IPS DF 6.9 (cell line): ENCODE measurements at places on chromosomes 4 and X.
A peak's percentile ranks its signal among the peaks of the same experiment; 100 is the strongest.

GRCh38 chrX:9153300-9153699, 119.4 kb upstream of the FAM9B start:
- DNase-seq = no peak
- no peak overlapping the region for H3K4me3 ChIP-seq
- no peaks in the 10 kb centered on the region for H3K4me1 ChIP-seq
- no peaks in the 10 kb centered on the region for H3K27me3 ChIP-seq
- H3K36me3 ChIP-seq = no peaks in the 10 kb centered on the region

DNA sequence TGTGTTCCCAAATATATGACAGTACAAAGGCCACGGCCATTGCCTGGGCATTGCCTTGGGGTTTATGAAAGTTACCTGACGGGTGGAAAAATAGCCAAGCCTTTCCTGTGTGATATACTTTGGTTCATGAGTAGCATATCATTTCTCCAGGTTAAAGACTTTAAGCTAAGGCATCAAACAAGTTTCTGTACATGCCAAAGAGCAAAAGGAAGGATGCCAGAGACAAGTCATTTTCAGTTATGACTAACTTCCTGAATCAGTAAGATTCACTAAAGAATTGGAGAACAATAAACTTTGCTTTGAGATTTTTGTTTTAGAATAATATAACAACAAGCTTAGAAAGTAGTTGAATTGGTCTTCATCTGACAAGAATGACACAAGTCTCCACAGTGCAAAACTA, 9.7 kb upstream of the GUF1 start:
- H3K27ac ChIP-seq = no peak overlapping the region
- H3K4me1 ChIP-seq = no peaks in the 10 kb centered on the region
- no peaks in the 10 kb centered on the region for H3K27me3 ChIP-seq
- no peaks in the 10 kb centered on the region for H3K36me3 ChIP-seq
- no peak overlapping the region for H3K4me3 ChIP-seq
- no peak for DNase-seq

DNA sequence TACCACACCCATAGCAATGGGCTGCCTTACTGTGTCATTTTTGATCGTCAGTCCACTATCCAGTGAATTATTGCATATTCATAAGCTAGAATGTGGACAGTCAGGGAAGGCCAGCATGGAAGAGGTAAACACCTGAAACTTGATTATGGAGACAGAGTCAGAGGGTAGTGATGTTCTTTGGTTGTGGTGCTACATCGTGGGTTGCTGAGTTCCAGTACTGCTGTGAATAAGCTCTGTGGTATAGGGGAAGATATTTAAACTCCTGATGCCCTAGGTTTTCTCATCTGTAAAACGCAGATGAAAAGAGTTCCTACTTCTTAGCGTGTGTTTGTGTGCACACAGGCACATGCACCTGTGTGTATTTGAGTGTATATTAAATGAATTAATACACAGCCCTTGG, 69.9 kb downstream of the CPE start:
- no peak overlapping the region for H3K27ac ChIP-seq
- H3K4me1 ChIP-seq = no peaks in the 10 kb centered on the region
- no peaks in the 10 kb centered on the region for H3K36me3 ChIP-seq
- no peak overlapping the region for H3K4me3 ChIP-seq
- H3K27me3 ChIP-seq = no peaks in the 10 kb centered on the region

DNA sequence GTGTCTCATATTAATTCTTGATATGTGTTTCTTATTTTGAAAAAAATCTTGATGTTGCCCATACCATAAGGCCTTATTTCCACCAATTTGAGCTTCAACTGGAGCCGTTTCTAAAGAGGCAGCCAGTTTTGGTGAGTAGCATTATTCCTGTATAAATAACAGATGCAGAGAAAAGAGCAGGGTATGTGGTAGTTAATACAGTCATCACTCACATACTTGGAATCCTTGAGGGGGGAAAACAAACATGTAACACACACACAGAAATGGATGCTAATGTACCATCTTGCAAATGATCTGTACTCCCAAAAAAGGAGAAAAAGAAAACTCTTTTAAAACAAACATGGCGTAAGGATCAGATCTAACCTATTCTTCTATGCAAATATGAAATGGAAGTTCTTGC, 389.7 kb downstream of the GPM6A start:
- no peak overlapping the region for H3K27ac ChIP-seq
- DNase-seq = no peak
- H3K27me3 ChIP-seq = no peaks in the 10 kb centered on the region

DNA sequence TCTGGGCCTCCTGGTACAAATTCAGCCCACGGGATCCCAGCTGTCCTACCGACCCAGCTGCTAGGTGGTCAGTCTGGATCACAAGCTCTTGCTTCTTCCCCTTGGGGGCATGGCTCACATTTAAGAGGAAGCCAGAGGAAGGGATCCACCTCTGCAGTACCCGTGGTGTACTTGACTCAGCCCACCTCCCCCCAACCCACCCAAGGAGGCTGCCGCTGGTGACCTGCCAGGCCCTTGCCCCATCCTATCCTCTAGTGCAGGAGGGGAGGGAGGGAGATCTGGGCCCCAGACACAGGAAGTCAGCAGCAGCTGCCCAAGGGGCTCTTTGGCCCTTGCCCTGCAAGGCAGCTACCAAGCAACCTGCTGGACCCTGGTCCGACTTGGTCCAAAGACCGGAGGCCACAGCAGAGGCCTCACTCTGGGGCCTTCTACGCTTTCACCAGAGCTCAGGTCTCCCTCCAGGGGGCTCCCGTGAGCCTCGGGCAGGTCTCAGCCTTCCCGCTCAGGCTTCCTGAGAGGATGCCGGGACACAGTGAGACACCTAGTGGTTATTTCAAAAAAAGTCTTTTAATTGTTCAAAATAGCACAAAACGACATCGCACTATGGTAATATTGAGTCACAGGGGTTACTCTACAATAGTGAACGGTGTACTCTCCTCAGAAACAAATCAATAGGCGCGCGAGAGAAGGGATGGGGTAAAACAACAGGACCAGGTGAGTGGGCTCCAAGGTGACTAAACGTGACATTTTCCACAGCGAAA, 2.7 kb upstream of the RENBP start:
- peaks cover 6% of the 10 kb centered on the region; the same call in 1 of the 2 replicates for H3K4me1 ChIP-seq
- H3K36me3 ChIP-seq = peaks cover 24% of the 10 kb centered on the region
- no peak for DNase-seq
- no peak overlapping the region for H3K27ac ChIP-seq

GRCh38 chr4:148958317-148958716, 516.1 kb upstream of the NR3C2 start:
- H3K36me3 ChIP-seq = no peaks in the 10 kb centered on the region
- H3K4me3 ChIP-seq = no peak overlapping the region
- H3K27me3 ChIP-seq = no peaks in the 10 kb centered on the region
- H3K27ac ChIP-seq = no peak overlapping the region

DNA sequence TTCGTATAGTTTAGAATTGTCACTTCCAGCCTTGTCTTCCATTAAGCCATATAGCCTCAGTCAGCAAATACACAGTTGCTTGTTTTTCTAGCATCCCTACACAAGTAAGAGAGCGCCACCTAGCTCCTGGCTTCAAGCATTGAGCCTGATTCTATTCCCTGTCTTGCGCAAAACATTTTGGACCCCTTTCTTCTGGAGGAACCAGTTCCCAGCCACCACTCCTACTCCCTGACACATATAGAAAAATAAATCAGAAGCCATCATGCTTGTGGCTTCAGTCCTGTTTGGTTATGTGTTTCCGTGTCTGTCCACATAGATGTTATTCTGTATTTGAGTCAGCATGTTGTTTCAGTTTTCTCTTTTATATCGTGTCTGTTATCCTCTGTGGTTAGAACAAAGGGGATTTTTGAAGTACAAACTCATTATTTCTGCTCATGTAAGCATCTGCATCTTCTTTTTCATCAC, 59.9 kb downstream of the GK start:
- H3K27me3 ChIP-seq = no peaks in the 10 kb centered on the region
- DNase-seq = no peak
- no peak overlapping the region for H3K4me3 ChIP-seq
- H3K36me3 ChIP-seq = no peaks in the 10 kb centered on the region; the same call in 1 of the 2 replicates
- H3K4me1 ChIP-seq = no peaks in the 10 kb centered on the region
- H3K27ac ChIP-seq = no peak overlapping the region

GRCh38 chr4:30948653-30949052, 228.5 kb downstream of the PCDH7 start:
- H3K4me1 ChIP-seq = no peaks in the 10 kb centered on the region
- DNase-seq = no peak
- no peaks in the 10 kb centered on the region for H3K36me3 ChIP-seq
- H3K27me3 ChIP-seq = no peaks in the 10 kb centered on the region

DNA sequence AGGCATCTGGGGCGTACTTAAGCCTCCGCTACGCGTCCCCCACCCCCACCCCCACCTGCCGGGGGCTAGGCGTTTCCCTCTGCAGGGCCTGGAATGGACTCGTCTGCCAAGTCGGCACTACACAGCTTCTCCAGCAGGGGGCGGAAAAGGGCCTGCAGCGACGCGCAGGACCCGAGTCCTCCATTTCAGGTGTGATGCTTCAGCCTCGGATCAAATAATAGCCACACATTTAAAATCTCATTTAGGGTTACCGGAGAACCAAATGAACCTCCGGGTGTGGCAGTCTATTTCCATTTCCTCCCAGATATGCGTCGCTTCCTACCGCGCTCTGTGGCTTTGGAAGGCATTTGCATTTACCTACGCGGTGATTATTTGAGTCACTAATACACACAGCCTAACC, 2.9 kb downstream of the PAK3 start:
- H3K36me3 ChIP-seq = no peaks in the 10 kb centered on the region
- no peak overlapping the region for H3K4me3 ChIP-seq
- no peaks in the 10 kb centered on the region for H3K27me3 ChIP-seq
- H3K4me1 ChIP-seq = no peaks in the 10 kb centered on the region; the same call in 1 of the 2 replicates
- peak; percentile 39 for DNase-seq

DNA sequence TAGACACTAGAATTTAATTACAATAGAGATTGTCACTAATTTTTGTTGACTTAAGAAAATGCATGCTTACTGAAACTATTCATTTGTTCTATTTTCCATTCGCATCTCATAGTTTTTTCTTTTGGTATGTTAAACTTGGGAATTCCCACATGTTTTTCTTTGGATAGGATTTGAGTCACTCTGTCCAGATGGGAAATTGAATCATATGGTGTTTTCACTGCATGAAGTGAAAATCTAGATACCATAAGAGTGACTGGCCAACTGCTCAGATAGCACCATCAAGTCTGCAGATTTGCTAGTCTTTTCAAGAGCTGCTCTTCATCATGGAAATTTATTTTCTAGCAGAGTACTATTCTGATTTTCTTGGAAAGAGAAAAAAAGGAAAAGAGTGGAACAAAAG, 172.6 kb downstream of the FAM47B start:
- DNase-seq = no peak
- no peak overlapping the region for H3K4me3 ChIP-seq
- no peaks in the 10 kb centered on the region for H3K36me3 ChIP-seq
- no peaks in the 10 kb centered on the region for H3K27me3 ChIP-seq

DNA sequence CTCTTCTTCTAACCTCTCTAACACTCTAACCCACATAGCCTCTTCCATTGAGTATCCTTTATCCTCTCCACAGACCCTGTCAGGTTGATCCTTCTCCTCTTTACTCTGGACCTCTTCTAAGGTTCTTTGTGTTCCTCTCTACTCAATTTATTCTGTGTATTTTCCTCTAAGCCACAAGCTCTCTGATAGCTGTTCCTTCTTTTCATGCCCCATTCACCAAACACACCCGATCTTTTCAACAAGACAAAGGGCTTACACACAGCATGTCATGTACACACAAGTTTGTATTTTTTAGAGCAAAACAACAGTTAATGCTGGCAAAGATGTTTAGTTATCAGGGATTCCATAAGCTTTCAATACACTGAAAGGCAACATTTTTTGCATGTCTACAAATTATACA, 1.9 kb downstream of the SPIN2B start:
- no peak overlapping the region for H3K27ac ChIP-seq
- H3K4me3 ChIP-seq = no peak overlapping the region
- no peaks in the 10 kb centered on the region for H3K36me3 ChIP-seq
- H3K4me1 ChIP-seq = no peaks in the 10 kb centered on the region
- no peaks in the 10 kb centered on the region for H3K27me3 ChIP-seq
